Natural killer cell (primary cell): ENCODE measurements at places on chromosomes 5 and 9.

DNA sequence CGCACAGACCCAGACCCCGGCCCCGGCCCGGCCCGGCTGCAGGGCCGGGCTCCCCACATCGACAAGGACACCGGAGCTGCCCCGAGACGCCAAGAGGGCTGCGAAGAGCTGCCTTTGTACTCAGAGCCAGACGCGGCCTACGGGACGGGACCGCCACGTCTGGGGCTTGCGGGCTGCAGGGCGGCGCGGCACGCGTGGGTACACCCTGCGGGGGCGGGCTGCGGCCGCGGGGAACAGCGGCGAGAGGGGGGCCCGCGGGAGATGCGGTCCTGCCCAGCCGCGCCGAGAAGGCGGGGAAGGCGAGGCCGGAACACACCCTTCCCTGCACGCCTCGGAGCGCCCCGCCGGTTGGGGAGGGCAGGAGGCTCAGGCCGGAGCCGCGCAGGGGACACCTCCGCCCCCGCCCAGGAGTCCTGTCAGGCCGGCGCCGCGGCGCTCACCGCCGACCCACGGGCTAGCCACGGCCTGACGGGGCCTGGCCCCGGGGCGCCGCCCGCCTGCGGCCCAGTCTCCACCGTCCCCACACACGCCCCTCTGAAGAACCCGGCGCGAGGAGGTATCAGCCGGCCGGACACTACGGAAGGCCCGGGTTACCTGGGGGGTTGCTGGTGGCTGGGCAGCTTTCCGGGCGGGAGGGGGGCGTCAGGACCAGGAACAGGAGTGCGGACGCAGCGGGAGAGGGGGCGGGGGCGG lies 478 bp downstream of the RAB14 start:
- H3K27me3 ChIP-seq: no peaks in the 10 kb centered on the region
- peak overlapping the region; percentile 92 for H3K27ac ChIP-seq
- H3K4me1 ChIP-seq: peaks cover 22% of the 10 kb centered on the region
- peak; percentile 57 for DNase-seq

- no peak overlapping the region for H3K4me3 ChIP-seq
- H3K4me1 ChIP-seq: no peaks in the 10 kb centered on the region
- H3K36me3 ChIP-seq: no peaks in the 10 kb centered on the region
- H3K27ac ChIP-seq: no peak overlapping the region
Observed at GRCh38 chr9:91740701-91741100, 209.3 kb downstream of the ROR2 start.

DNA sequence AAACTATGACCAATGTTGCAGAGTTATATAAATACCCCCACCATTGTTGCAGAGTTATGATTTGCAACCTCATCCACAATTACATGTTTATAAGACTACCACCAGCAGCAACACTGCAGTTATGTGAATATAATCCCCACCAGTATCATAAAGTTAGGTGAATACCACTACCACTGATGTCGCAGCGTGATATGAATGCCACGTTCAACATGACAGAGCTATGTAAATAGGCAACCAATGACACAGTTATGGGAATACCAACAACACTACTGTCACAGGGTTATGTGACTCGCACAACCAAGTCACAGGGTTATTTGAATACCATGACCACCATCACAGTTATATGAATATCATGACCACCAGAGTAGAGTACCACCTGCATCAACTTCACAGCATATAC lies 63.9 kb downstream of the SHC3 start:
- H3K27ac ChIP-seq: no peak overlapping the region
- no peak overlapping the region for H3K4me3 ChIP-seq
- DNase-seq: no peak
- H3K4me1 ChIP-seq: no peaks in the 10 kb centered on the region
- no peaks in the 10 kb centered on the region for H3K27me3 ChIP-seq

DNA sequence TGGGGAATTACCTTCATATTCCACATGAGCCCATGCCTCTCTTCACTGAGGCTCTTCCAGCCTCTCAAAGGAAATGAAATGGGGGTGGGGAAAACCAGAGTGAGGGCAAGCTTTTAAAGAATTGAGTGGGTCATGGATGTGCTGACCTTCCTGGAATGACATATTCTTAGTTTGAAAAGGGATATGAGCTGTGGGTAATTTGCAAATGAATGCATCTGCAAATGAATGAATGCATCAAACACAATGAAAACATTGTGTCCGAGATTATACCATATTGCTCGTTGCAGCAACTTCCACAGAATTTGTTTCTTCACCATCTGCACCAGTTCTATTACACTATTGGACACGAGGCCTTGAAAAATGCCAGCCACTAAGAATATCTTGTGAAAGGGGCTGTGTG lies 198.6 kb upstream of the CDH6 start:
- no peaks in the 10 kb centered on the region for H3K4me1 ChIP-seq
- H3K36me3 ChIP-seq: no peaks in the 10 kb centered on the region
- no peak overlapping the region for H3K4me3 ChIP-seq
- no peaks in the 10 kb centered on the region for H3K27me3 ChIP-seq
- H3K27ac ChIP-seq: no peak overlapping the region
- DNase-seq: no peak

GRCh38 chr5:152271420-152271819 lies 133.7 kb downstream of the NMUR2 start:
- DNase-seq: peak; percentile 5
- no peaks in the 10 kb centered on the region for H3K36me3 ChIP-seq
- H3K27ac ChIP-seq: no peak overlapping the region
- no peaks in the 10 kb centered on the region for H3K4me1 ChIP-seq

GRCh38 chr9:81028504-81028903 lies 660.8 kb downstream of the TLE1 start:
- H3K36me3 ChIP-seq: no peaks in the 10 kb centered on the region
- H3K27ac ChIP-seq: no peak overlapping the region
- DNase-seq: no peak
- H3K4me1 ChIP-seq: no peaks in the 10 kb centered on the region

GRCh38 chr5:32690153-32690552 lies 21.0 kb upstream of the NPR3 start:
- no peaks in the 10 kb centered on the region for H3K4me1 ChIP-seq
- H3K27me3 ChIP-seq: no peaks in the 10 kb centered on the region
- H3K27ac ChIP-seq: no peak overlapping the region
- no peak for DNase-seq
- no peak overlapping the region for H3K4me3 ChIP-seq

- DNase-seq: no peak
- H3K27ac ChIP-seq: no peak overlapping the region
- H3K27me3 ChIP-seq: no peaks in the 10 kb centered on the region
- H3K4me1 ChIP-seq: no peaks in the 10 kb centered on the region
- peaks cover 6% of the 10 kb centered on the region for H3K36me3 ChIP-seq
Observed at GRCh38 chr9:19283072-19283710, 52.7 kb downstream of the DENND4C start.

DNA sequence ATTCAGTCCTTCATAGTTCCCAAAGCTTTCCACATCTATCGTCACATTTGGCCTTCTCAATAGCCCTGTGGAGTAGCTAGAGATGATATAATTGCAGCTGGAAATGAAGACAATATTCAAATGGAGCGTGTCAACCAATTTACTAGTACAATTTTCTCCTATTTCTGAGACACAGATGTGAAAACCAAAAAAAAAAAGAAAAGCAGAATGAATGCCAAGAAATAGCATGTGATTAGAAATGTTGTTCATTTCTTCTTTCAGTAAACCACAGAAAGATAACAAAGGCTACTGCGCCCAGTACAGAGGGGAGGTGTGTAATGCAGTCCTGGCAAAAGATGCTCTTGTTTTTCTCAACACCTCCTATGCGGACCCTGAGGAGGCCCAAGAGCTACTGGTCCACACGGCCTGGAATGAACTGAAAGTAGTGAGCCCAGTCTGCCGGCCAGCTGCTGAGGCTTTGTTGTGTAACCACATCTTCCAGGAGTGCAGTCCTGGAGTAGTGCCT lies 99.0 kb downstream of the MUSK start:
- DNase-seq: no peak
- no peak overlapping the region for H3K4me3 ChIP-seq
- H3K27ac ChIP-seq: no peak overlapping the region
- no peaks in the 10 kb centered on the region for H3K4me1 ChIP-seq
- no peaks in the 10 kb centered on the region for H3K27me3 ChIP-seq
